CD4-positive, CD25-positive, alpha-beta regulatory T cell (primary cell): ENCODE measurements at places on chromosomes 11 and 22. TPM values are rescaled to one million over a fixed set of nuclear protein-coding genes. Genes with fewer than 3 reads are reported as not detected.

The KREMEN1 gene
- 0.10 TPM for total RNA-seq

DNA sequence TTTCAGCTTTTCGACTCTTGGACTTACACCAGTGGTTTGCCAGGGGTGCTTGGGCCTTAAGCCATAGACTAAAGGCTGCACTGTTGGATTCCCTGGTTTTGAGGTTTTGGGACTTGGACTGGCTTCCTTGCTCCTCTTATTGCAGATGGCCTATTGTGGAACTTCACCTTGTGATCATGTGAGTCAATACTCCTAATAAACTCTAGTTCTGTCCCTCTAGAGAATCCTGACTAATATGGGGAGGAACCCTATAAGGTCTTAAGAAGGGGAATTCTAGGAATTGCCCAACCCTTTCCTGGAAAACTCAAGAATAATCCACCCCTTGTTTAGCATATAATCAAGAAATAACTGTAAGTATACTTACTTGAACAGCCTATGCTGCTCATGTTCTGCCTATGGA lies 491.8 kb downstream of the TMEM135 start:
- DNase-seq = no peak

The WEE1 gene
- 41.1 TPM for total RNA-seq

The CBLIF gene
- total RNA-seq = not detected

- no peak for DNase-seq
Measured at GRCh38 chr22:36658900-36659299, 44.7 kb downstream of the CACNG2 start.

DNA sequence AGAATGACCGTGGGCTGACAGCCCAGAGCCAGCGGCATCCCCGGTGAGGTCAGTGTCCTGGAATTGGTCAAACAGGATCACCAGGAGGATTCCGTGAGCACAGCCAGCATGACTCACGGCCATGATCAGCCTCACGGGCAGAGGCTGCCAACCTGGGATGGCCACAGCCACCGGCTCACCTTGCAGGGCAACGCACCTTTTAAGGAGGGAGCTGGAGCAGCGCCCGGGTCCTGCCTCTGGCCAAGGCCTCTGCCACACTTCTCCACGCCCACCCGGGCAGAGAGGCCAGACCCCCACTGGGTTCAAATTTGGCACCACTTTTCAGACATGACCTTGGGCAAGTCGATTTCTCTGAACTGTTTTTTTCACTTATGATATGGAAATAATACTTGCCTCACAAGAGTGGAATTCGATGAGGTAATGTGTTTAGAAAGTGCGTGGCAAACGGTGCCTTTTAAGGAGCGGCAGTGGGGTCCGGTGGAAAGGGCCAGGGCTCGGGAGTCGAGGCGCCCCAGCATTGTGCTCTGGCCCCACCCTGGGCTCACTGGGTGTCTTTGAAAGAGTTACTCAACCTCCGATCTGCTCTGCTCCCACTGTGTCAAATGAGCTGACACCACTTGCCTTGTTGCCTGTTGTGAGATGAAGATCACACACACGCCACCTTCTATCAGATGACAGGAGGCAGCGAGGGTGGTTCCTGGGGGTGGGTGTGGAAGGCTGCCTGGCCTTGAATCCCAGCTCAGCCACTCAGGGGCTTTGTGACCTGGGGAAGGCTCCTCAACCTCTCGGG lies 16.0 kb downstream of the TXN2 start:
- DNase-seq = no peak

GRCh38 chr11:61198948-61199523 lies 4.3 kb upstream of the PGA3 start:
- no peak for DNase-seq

- DNase-seq = peak; percentile 93
Measured at GRCh38 chr11:65134952-65135632, 773 bp upstream of the SYVN1 start.

DNA sequence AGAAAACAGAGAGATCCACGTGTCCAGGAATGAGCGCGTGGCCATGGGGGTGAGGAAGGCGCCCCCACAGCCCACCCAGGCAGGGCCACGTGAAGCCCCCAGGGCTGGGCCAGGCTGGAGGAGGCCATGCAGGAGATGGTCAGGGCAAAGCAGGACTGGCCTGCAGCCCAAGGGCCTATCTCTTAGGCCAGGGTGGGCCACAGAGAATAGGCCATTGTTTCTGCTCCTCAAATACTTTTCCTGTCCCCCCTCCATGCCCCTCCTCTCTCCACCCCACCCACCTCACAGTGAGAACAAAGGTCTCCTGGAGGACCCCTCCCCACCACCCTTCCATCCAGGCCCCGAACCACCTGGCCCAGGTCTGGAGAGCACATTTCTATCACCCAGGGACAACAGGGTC lies 8.3 kb upstream of the CDC42EP1 start:
- no peak for DNase-seq

The TNNT3 gene
- 19.4 TPM for total RNA-seq

- DNase-seq = no peak
Measured at GRCh38 chr22:22988785-22989184, 81.5 kb upstream of the GNAZ start.

DNA sequence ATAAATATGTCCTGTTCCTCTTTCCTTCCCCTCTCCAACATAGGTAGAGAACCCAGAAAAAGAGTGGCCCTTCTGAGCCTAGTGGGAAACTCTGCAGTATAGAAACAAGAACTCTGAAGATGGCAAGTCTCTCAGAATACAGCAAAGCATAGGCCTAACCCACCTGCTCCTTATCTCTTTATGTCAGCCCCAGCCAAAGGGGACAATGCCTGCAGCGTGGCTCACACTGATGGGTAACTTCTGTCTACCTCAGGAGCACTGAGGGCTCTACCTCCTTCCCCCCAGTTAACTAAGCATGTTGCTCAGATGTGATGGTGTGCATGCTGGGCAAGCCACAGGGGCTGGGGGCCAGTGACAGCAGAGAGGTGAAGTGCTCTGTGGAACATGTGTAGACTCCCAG lies 4.9 kb upstream of the NRIP3 start:
- no peak for DNase-seq

The SMC1B gene
- total RNA-seq = not detected

GRCh38 chr11:4111834-4112233 lies 17.2 kb downstream of the RRM1 start:
- no peak for DNase-seq

The CCDC85B gene
- total RNA-seq = 20.7 TPM

The TECTA gene
- 0.30 TPM for total RNA-seq
